Cerebellar nuclear complex (tissue), 1 donor: ENCODE measurements at places on chromosomes 1 and 21.

DNA sequence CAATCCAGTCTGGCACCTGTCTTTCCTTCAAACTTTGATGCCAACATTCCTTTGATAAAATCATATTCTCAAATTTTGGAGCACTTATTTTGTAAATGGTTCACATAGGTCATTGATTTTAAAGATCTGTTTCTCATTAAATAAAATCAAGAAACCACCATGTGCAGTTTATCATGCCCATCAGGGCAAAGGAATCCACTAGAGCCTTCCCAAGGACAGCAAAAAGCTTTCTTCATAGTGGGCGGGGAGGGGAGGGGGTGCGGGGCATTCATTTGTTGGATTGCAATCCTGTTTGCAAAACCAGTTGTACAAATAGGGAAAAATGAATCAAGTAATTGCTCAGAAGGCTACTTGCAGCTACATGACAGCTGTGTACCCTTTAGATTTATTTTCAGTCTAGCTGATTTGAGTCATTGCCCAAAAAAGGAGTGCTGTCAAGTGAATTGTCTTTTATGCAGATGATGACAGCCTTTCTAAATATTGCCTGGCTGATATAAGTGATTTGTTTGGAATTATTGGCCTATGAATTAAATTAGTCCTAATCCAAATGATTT, 23.0 kb downstream of the LRRC8B start:
- DNase-seq: no peak

DNA sequence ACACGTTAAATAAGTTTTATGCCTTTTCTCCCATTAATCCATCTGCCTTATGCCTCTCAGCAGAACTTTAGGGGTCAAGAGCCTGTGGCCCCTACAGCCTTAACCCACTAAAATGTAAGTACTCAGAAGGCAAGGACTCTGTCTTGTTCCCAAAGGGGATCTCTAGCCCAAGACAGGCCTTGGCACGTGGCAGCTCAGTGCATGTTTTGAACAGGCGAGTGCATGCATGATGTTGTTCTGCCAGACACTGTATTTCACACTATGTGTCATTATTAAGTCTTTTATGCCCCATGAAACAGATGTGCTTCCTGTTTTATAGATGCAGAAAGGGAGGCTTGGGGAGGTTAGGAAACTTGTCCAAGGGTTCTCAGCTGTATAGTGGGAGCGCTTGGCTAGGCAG, 102.8 kb downstream of the ETS2 start:
- DNase-seq: no peak

GRCh38 chr1:216925962-216926625, 202.9 kb upstream of the ESRRG start:
- DNase-seq: no peak

DNA sequence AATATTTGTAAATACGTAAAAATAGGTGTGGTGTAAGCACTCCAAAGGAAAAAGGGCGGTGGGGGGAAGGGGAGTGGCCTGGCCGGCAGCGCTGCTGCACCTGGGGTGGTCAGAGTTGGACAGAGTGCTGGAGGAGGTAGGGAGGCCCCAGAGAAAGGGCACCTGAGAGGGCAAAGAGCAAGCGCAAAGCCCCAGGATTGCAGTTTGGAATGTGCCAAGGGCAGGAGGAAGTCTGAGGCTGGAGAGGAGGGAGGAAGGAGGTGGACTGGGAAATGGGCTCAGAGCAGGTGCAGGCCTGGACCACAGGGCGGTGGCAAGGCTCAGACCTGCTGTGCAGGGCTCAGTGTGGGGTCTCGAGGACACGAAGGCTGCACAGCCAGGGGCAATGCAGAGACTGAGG, 30.6 kb downstream of the LDLRAP1 start:
- no peak for DNase-seq

DNA sequence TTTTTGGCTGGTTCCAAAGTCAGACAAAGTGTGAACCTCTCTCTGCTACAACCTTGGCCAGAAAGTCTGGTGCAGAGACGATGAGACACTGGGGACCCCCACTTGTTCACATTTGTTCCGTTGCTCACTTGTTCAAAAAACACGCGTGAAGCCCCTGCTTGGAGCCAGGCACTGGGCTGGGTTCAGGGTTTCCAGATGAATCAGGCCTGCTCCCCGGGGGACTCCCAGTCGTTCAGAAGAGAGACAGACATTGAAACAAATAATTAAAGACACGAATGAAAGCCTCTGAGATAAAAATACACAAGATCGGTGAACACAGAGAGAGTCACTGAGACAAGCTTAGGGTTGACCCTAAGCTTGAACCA, 101.5 kb upstream of the RUNX3 start:
- DNase-seq: no peak

DNA sequence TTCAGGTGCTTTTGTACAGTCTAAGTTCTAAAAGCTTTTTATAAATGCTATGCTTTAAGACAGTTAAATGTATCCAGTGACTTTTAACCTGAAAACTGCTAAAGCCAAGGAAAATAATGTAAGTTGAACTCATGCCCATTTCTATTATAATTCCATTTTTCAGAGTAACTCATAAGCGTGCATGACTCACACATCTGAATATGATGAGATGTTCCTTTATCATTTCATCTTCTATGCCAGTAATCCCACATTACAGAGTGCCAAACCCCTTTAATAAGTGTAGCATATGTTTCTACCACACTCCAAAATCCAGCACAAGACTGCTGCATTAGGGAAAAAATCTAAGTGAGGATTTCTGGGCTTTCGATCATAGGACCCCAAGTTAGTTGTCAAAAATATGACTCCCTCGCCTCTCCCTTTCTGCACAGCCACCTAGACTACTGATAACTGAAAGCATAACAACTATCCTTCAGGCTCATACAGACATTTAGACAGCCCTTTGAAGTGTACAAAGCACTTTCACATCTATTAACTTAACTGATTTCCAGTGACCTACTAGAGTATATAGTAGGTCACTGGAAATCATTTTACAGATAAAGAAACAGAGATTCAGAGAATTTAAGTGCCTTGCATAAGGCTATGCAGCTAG, 45.3 kb downstream of the JAK1 start:
- DNase-seq: no peak

DNA sequence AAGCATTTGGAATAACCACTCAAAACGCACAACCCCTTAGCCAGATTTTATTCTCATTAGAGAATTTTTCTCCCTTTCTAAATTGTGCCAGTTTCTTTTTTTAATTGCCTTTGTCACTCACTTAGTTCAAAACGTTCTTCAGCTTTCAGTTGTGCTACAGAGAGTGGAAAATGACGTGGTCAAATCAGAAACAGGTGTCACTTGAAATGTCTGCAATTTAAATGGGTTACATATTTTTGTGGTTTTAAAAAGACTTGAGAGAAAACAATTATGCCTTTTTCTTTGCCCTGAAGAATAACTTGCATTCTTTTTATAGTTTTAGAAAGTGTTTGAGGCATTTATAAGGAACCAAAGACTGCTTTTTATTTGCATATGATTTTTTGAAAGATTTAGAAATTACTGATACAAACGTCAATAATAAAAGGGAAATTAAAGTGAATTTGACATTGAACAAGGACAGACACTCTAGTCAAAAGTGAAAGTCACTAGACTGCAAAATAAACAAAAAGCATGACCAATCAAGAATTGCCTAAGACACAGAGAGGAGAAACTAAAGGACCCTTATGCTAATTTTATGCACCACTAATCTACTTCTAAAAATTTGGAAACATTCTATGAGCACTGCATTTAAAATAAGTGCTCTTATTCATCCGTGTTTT, 191.0 kb downstream of the TPR start:
- DNase-seq: no peak

DNA sequence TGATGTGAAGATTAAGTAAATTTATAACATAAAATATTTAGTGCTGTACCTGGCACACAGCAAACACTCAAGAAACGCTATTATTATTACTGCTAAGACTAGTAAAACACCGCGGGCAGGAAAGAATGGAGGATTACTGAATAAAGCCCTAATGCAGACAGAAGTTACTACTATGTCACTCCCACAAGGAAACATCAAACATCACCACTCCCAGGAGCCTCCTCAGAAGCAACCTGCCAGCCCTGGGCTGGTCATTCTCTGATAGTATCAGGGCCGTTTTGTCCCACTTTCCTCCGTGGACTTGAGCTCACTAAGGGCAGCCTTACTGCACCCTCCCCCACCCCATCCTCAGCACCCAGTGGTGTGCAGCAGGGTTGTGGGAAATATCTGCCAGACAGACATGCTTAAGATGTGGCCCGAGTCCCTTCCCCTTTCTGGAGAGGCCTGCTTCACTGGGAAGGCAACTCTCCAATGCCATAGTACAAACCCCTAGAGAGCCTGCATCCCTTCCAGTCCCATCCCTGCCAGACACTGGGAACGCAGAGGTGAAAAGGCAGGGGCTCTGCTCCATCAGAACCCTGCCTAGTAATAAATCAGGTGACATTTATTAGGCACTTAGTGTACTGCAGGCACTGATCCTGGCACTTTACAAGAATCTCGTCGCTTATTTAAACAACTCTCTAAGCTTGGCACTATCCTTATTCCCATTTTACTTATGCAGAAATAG, 41.7 kb upstream of the ECE1 start:
- DNase-seq: no peak

DNA sequence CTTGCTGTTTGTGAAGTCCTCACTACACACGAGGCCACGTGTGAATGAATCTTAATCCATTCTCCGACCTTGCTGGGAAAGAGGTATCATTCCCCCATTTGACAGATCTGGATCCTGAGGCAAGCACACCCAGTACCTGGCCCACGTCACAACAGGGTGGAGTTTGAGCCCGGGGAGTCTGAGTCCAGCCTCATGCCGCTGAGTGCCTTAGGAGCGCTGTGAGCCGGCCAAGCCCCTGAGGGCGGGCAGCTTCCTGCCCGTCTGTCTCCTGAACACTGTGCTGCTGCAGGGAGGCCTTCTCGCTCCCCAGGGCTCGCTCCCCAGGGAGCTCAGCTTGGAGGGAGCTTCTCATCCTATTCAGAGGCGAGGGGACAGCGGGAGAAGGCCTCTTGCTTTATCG, 29.7 kb downstream of the SLC45A1 start:
- DNase-seq: no peak

- no peak for DNase-seq
Observed at GRCh38 chr1:100229681-100230443, 19.8 kb downstream of the DBT start.

- no peak for DNase-seq
Observed at GRCh38 chr1:2526824-2527555, 594 bp upstream of the PANK4 start.
